ENCODE measurements at places on chromosomes 2 and 18. TPM values are rescaled to one million over a fixed set of nuclear protein-coding genes. Genes with fewer than 3 reads are reported as not detected.

The CABYR gene
- 2.9 TPM for total RNA-seq

The CENPA gene
- total RNA-seq: 4.1 TPM

The IL37 gene
- total RNA-seq: 2.0 TPM

The SMC6 gene
- total RNA-seq: 23.8 TPM

The ZNF521 gene
- total RNA-seq: 35.3 TPM

The CIB4 gene
- total RNA-seq: not detected

The OR6B2 gene
- not detected for total RNA-seq
